ENCODE measurements at places on chromosomes 1 and 21.

GRCh38 chr21:33021150-33021549 lies 4.6 kb upstream of the OLIG2 start:
- DNase-seq = no peak

DNA sequence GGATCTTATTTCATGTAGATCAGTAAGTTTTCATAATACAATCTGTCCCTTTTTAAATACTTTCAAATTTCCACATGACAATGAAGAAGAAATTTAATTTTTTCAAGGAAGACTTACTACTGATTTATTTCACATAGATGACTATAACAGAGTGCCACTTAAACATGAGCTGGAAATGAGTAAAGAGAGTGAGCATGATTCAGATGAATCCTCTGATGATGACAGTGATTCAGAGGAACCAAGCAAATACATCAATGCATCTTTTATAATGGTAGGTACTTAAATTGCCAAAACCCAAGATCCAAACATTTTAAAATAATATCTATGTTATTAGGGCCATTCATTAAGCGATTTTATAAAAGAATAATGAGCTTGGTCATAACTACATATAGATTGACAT lies 110.4 kb downstream of the PTPRC start:
- DNase-seq = no peak

GRCh38 chr1:178533121-178533946 lies 20.4 kb downstream of the TEX35 start:
- no peak for DNase-seq

DNA sequence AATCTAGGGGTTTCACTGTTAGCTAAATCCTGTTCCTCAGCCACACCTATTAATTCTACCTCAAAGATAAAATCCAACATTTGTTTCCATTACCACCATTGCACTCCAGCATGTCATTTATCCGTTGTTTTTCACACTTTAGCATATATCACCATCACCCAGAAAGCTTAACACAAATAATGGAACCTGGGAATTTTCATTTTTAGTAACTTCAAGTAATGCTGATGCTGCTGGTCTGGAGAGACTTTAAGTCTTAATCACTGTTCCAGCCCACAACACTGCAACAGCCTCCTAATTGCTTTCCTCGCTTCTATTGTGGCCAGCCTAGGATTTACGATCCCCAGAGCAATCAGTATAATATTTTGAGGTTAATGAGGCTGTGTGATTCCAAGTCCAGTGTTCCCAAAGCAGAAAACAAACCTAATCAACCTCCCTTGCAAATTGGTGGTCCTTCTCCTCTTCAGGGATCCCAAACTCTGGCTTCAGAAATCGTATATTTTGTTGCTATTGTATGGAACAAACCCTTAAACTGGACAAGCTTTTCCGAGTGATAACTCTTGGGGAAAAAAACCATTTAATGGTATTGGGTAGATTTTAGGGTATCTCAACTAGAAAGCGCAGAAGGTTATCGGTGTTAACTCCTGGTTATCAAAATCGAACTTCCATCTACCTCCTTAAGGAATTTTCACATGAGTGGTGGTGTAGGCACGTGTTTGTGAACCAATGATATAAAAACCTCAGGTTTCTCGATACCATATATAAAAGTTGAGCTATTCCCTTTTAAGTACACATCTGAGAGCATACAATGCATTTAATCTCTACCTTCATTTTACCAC lies 50.0 kb upstream of the BOLA1 start:
- peak; percentile 80 for DNase-seq

DNA sequence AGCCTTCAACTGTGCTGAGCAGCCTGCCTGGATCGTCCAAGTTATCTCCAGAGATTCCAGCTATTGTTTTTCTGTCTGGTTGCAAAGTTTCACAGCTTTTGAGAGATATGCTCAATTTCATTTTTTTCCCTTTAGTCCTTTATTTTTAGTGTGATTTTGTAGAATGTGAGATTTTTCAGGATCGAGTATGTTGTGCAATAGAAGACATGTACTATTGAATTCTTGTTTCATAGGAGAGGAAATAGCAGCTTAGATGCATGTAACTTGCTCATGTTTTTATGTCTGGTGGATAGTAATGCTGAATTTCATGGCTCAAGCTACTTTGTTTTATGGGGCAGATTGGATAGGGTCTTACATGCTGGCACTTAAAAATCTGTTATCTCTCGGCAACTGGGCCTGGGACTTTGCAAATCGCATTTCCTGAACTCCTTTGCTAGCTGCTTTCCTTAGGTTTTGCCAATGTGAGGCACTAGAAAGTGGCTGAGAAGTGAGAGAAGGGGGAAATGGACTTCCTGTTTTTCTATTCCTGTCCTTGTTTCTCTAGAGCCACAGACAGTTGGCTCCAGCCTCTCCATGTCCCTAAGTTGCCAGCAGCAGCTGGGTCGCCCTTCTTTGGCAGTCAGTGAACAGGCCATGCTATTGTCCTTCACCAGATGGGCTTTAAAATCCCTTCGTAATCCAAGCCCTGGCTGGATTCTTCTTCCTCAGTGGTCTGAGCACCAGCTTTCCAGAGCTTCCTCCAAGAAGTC lies 101.4 kb upstream of the PDE4B start:
- DNase-seq = no peak

DNA sequence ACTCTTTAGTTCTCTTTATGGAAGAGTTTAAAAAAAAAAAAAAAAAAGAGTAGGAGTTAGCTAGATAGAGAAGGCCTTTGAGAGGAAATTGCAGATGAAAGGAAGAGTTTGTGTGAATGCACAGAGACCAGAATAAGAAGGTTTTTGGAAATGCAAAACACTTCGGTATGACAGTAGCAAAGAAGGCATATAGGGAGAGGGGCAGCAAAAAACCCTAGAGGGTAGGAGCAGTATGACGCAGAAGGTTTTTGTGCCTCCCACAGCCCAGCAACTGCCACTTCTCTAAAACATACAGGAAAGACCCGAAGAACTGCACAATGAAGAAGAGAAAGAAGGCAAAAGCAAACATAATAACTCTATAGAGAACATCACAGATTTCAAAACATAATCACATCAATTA lies 84.3 kb downstream of the WDR64 start:
- DNase-seq = no peak

DNA sequence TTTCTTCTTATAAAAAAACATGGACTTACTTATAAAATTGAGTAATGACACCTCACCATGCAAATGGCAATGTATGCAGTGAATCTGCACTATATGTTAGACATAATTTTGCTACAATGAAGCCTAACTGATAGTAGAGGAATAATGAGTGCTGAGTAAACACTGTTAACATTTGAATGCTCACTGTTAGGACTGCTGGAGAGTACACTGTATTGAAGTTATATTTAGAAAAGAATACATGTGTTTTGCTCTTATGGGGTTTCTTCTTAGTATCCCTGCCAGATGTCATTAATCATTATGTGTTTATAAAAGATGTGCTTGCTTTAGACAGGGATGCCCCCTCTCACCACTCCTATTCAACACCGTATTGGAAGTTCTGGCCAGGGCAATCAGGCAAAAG lies 111.1 kb upstream of the ZP4 start:
- DNase-seq = no peak

Data from NAMALWA (cell line).